ENCODE measurements at places on chromosomes 5 and 9.

- no peak for DNase-seq
Observed at GRCh38 chr9:129014608-129015007, 13.5 kb downstream of the SH3GLB2 start.

DNA sequence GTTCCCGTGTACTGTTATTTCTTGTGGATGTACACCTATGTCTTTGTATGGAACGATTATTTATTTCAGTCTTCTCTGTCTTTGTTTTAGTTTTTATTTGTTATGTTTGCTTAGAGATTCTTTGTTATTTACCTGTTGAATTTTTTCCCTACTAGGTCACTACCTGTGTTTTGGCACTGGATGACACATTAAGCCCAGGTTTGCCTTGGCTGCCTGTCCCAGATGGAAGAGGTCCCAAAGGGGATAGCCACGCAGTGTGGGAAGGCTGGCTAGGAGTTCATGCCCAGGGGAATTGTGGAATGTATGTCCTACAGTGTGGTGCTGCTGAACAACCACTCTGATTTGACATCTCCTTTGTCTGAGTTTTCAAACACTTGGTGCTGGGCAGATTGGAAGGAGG is 15.6 kb upstream of the SLC36A2 start:
- DNase-seq, result no peak

GRCh38 chr9:124789531-124789930 is 12.6 kb downstream of the OLFML2A start:
- DNase-seq, result no peak

- peak; percentile 75 for DNase-seq
Observed at GRCh38 chr5:156498226-156498980, 171.4 kb downstream of the SGCD start.

GRCh38 chr5:346229-346935 is 24.9 kb downstream of the AHRR start:
- no peak for DNase-seq

DNA sequence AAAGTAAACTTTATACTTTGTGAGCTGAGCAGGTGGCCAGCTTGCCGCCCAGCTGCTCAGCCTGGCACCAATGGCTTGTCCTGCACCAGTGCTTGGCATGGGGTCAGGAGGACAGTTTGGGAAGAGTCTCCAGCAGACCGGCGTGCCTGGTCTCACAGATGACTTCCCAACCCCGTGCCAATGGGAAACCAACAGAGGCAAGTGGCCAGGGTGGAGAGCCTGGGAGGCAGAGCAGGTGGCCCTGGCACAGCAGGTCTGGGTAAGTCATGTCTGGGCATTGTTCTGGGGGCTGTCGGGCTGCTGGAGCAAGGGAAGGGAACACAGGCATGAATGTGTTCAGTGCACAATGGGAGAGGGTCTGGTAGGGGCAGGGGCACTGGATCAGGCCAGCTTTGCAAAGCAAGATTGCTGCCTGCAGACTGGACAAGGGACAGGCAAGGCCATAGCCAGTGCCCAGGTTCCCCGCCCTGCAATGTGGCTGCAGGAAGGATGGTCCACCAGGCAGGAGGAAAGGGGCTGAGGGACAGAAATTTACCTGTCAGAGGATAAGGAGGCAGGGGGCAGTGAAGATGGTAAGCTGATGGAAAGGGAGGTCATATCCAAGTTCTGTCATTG is 76.2 kb upstream of the ALDH1B1 start:
- no peak for DNase-seq

DNA sequence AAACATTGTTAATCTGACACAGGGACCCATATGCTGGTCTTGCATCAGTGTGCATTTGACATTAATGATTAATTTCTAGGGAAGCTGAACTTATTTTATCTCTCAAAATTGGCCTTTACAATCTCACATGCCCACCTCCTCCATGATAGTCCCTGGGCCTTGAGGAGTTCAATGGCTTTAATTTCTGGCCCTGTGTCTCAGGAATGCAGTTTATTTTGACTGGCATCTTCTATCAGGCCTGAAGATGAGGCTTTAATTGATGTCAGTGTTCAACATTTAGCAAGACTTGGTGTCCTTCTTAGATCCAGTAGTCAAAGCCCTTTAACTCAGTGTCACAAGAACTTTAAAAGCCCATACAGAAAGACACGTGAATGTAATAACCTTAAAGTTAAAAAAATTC is 10.5 kb upstream of the CLTB start:
- no peak for DNase-seq

DNA sequence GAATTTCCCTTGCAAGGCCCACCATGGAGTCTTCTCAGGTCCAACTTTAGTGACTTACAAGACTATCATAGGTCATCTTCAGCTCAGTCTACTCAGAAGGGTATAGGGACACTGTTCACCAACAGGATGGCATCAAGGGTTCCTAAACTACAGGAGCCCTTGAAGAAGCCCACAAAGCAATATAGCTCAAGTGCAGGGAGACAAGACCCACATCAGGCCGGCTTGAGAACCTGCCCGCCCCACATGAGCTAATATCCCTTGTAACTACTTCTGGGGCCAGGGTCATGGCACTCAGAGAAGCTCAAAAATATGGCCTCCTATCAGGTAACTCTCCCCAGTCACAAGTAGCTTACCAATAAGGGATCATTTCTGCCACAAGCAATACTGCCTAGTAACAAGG is 249.9 kb downstream of the CDK5RAP2 start:
- no peak for DNase-seq

GRCh38 chr9:118121361-118121760 is 417.2 kb downstream of the TLR4 start:
- no peak for DNase-seq

- no peak for DNase-seq
Observed at GRCh38 chr9:7739595-7739994, 60.0 kb downstream of the DMAC1 start.

DNA sequence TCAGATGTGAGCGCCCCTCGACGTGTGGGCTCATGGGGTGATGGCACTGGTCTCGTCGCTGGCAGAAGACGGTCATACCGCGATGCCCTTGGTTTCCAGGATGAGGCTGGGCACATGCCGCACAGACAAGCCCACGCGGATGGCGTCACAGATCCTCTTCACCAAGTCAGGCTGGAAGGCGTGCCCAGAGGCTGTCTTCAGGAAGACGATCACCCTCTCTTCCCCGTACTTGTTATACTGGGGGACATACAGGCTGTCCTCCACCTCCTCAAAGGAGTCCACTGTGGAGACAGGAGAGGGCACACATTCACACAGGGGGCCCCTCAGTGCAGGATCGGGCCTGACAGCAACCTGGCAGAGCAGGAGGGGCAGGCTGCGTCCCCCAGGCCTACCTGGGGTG is 41.9 kb upstream of the ZNF354A start:
- no peak for DNase-seq

DNA sequence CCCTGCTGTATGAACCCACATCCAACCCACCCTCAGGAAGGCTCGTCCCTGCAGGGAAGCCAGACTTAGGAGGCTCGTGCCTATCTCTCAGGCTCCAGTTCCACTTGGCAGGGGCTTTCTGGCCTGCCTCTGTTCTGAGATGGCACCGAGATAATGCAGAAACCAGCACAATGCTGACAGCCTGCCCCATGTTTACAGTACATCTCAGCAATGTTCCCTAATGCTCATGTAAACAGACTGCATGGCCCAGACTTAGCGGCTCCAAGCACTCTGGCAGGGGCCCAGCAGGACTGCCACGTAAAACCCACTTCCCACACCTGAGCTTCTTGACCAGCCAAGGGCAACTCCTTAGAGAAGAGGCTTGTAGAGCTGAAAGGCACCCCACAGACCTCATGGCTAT is 499.5 kb upstream of the BRINP1 start:
- DNase-seq, result no peak

- DNase-seq, result peak; percentile 96
Observed at GRCh38 chr9:12774861-12775678, at the start of gene LURAP1L. TSS of gene LURAP1L (plus strand) at chr9:12775020. CDS start at chr9:12775716, 696 bp downstream.

DNA sequence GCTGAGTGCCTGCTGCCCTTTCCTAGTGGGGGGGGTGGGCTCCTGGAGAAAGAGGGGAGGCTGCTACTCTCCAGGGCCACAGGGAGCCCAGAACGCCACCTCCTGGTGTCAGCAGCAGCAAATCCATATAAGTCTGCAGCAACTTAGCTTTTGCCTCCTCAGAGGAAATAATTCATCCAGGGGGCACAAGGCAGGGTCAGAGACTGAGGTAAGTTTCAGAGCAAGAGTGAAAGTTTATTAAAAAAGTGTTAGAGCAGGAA is 4.0 kb upstream of the CLPTM1L start:
- DNase-seq, result no peak

DNA sequence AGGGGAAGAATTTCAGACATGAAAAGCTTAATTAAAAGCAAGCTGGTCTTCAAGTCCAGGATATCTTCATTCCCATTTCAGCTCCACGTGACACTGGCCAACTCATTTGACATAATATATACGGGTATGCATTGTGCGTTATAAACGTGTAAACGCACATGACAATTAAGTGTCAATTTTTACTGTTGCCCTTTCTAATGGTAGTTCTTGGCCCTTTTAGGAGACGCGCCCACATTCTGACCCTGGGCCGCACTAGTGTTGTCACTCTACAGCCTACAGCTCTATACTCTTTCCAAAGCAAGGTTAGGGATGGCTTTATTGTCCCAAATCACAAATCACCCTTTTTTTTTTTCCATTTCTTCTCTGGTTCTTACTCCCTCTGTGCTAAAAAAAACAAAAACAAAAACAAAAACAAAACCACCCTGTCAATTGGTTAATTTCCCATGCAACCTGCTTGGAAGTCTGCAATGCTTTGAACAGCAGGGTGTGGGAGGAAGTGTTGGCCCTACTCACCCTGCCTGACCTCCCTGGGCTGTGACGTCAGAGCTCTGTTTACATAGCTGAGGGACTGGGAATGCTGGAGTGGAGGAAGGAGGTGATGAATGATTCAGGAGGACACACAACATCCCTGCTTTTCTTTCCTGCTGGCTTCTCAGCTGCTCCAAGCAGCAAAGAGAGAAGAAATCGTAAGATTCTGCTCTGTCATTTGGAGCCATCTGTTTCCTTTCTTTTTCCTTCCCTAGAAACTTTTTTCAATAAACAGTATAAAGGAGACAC is 19.3 kb downstream of the RFK start:
- DNase-seq, result peak; percentile 69

GRCh38 chr5:154368041-154368800 is 77.6 kb upstream of the SAP30L start:
- DNase-seq, result peak; percentile 40

- no peak for DNase-seq
Observed at GRCh38 chr5:91343916-91344315, 39.2 kb downstream of the ARRDC3 start.

- DNase-seq, result no peak
Observed at GRCh38 chr5:150058480-150059126, 27.8 kb downstream of the CSF1R start.

DNA sequence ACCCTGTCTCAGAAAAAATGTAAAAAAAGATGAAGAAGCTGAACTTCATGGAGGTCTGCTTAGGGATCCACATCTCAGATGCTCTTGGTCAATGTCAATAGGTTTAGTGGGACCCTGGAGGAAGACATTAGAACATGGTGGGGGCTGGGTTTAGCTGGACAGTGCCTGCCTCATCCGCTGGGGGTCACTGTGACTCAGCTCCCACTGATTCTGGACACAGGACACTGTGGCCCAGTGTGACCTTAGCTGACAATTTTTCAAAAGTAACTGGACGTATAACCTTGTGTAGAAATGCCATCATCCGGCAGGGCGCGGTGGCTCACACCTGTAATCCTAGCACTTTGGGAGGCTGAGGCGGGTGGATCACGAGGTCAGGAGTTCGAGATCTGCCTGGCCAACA is 7.3 kb upstream of the HNRNPAB start:
- no peak for DNase-seq

GRCh38 chr5:146716636-146717035 is 161.9 kb downstream of the PPP2R2B start:
- no peak for DNase-seq

GRCh38 chr9:125549891-125550885 is 156.8 kb downstream of the MAPKAP1 start:
- DNase-seq, result peak; percentile 81

DNA sequence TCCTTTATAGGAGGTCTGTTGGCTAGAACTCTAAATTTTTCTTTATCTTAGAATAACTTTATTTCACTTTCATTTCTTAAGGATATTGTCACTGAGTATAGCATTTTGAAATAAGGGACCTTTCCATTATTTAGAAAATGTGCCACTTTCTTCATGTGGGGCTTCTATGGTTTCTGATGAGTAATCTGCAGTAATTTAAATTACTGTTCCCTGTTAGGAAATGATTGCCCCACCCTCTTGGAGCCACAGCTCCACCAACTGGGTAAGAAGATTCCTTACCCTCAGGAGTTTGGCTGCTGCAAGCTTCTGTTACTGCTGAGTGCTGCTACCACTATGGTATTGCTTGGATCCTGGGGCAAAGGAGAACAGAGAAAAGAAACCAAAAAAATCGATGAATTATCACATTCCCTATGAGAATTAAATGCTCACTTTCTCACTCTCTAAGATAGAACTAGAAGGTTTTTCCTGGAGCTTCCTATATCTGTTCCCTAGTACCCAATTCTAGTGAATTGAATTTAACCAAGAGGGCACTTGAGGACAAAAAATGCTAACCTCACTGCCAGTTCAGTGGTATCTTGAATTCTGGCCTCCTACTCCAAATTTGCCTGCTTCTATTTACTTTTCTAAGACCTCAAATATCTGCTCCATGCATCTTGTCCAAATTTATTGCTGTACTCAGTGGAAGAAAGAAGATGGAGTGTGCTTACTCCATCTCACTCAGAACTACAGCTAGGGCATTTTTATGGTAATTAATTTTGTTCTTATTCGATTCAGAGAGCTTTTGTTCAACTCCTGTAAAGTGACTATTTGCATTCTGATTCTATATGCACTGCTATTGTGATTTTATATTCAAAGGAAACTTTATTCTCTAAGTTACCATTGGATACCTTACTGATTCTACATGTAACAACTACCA is 2111.3 kb downstream of the MAT2B start:
- peak; percentile 15 for DNase-seq

GRCh38 chr5:173663352-173664153 is 47.1 kb upstream of the BOD1 start:
- DNase-seq, result no peak

- peak; percentile 68 for DNase-seq
Observed at GRCh38 chr5:71757590-71758543, 38.8 kb downstream of the CARTPT start.

GRCh38 chr5:74482990-74483389 is 157.5 kb downstream of the ENC1 start:
- DNase-seq, result no peak

GRCh38 chr9:127196826-127197145 is 67.8 kb upstream of the GARNL3 start:
- no peak for DNase-seq

DNA sequence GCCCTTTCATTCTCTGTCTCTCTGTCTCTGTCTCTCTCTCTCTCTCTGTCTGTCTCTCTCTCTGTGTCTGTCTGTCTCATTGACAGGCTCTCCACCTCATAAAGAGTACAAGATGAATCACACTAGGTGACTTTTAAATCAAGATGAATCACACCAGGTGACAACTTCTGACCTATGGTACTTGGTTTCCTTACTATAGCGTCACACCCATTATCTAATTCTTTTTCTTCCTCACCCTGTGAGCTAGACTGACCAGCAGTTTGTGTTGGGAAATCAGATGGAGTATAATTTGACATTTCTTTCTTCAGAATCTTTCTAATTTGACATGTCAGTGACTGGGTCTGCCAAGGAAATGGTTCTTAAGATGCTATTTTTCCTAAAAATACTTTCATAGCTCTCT is 232.9 kb downstream of the ARRDC3 start:
- DNase-seq, result no peak
